Skin of body (tissue), 3 donors: ENCODE measurements at places on chromosomes 5 and 9. TPM values are rescaled to one million over a fixed set of nuclear protein-coding genes. Genes with fewer than 3 reads are reported as not detected.

Gene DMGDH
- 3.3 TPM for total RNA-seq

DNA sequence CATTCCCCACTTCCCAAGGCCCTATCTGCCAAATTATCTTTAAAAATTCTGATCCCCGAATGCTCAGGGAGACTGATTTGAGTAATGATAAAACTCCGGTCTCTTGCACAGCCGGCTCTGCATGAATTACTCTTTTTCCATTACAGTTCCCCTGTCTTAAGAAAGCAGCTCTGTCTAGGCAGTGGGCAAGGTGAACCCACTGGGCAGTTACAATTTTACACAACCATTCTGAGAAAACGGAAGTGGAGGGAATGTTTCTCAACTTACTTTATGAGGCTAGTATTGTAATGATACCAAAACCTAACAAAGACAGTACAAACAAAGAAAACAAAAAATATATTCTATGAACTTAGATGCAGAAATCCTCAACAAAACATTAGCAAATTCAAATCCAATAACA is 100.0 kb downstream of the MCTP1 start:
- no peak for DNase-seq

- no peak for DNase-seq
Observed at GRCh38 chr9:121620325-121620673, 31.1 kb upstream of the DAB2IP start.

DNA sequence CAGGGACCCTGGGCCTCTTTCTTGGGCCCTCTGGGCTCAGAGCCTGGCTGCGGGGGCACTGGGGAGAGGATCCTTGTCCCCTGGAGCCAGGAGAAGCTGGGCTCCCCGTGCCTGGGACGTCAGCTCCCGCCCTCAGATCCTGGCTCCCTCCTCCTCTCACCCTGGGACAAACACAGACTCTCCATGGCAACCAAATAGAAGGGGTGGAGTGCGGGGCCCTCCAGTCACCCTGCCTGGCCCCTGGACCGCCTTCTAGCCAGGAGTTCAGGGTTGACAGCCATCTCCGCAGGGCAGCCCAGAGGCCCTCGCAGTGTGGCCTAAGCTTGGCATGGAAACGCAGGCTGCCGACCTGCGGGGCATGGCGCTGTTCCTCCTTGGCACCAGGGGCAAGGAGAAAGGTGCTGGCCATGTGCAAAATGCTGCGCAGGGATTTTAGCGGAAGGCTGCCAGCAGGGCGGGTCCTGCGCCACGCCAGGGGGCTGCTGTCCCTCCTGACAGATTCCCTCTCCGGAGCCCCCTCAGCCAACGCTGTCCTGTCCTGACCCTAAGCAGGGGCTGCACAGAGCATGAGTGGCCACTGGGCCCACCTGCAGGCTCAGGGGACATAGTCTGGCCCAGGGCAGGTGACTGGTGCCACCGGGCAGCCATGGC is 1.0 kb downstream of the ZDHHC11 start:
- DNase-seq = peak; percentile 33
